ENCODE measurements at places on chromosomes 13 and 19.

DNA sequence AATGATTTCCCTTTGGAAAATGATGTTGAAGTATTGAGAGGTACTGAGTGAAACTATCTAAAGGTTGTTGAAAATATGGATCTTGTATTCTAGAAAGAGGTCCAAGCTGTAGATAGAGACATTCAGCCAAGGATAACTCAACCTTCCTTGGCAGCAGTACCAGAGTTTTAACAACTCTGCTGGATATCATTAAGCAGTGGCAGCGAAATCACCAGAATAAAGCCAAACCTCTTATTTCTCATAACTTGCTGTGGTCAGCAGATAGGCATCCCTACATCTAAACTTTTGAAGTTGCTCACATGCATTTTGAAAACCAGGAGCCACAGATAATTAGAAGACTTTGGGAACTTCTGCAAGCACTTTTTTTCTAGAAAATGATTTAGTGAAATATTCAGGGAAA lies 559.8 kb downstream of the IRS2 start:
- DNase-seq, result no peak

- DNase-seq, result no peak
Observed at GRCh38 chr19:1577090-1577928, 9.2 kb upstream of the MEX3D start.

DNA sequence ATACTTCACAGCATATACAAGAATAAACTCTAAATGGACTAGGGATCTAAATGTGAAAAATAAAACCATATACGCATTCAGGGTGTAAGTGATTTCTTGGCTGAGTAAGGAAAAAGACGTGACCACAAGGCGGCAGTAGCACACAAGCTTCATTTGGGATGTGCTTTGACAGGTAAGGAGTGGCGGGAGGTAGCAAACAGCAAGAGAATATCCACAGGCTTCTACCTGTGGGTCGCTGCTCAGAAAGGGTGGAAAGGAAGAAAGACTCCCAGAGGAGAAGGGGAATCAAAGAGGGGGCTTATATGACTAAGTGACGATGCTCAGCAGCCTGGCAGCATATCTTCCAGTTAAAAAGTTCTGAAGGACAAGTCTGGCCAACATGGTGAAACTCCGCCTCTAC lies 2.5 kb upstream of the ZNF121 start:
- DNase-seq, result no peak

DNA sequence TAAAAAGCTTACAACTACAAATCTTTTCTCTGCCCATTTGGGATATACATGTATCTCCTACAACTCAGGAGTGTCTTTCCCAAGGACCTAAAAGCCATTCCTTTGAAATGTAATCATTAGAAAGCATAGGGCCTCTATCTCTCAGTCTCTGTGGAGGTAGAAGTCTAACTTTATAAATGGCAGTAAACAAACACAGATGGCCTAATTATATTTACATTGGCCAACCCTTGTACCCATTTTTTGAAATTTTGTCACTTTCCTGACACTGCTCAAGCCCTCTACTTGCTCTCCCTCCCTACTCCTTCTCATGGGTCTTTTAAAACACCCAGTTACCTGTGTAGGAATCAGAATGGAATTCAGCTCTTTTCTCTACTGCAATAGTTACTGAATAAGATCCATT lies 24.8 kb downstream of the RNF6 start:
- no peak for DNase-seq

DNA sequence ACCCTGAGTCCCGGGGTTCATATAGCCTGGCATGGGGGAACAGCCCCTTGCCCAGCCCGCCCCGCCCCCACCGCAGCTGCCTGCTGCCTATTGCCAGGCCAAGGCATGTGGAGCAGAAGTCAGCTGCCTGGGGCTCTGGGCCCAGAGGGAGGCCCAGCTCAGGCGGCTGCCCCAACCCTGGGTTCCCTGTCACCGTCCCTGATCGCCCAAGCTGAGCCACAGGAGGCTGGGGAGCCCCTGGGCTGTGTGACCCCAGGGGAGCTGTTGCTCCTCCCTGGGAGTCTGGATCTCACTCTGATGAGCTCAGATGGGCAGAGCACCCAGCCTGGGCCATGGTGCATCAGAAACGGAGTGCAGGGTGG lies 1.4 kb downstream of the PLIN4 start:
- no peak for DNase-seq

GRCh38 chr19:45264781-45265317 lies 13.8 kb downstream of the MARK4 start:
- no peak for DNase-seq

DNA sequence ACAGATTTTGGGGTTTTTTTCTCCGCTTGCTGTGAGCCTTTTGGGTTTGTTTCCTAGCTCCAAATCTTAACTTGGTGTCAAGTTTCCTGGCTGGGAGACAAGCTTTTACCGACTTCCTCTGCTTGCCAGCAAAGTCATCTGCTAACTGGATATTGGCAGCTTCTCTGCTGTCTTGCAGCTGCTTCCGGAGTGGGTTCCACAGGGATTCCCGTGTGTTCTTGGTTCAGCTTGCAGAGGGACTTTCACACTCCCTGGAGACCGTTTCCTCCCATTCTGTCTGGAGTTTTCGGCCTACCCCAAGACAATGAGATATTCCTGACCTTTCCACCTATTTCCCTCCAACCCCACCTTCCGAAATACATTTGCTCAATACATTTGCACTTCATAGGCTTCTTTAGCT lies 2.2 kb upstream of the COLGALT1 start:
- DNase-seq, result peak; percentile 66

- no peak for DNase-seq
Observed at GRCh38 chr19:28247243-28247642, 965.7 kb downstream of the UQCRFS1 start.

DNA sequence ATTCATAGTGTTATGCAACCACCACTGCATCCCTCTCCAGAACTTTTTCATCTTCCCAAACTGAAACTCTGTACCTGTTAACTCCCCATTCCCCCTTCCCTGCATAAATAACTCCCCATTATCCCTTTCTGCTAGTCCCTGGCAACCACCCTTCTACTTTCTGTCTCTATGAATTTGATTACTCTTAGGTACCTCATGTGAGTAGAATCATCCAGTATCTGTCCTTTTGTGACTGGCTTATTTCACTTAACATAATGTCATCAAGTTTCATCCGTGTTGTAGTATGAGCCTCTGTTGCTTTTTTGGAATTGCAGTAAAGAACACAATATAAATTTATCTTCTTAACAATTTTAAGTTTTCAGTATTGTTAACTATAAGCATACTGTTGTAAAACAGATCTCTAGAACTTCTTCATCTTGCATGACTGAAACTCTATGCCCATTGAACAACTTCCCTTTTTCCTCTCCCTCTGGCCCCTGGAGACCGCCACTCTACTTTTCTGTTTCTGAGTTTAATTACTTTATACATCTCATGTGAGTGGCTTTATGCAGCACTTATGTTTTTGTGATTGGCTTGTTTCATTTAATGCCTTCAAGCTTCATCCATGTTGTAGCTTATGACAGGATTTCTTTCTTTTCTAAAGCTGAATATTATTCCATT lies 87.3 kb upstream of the ABCC4 start:
- no peak for DNase-seq

DNA sequence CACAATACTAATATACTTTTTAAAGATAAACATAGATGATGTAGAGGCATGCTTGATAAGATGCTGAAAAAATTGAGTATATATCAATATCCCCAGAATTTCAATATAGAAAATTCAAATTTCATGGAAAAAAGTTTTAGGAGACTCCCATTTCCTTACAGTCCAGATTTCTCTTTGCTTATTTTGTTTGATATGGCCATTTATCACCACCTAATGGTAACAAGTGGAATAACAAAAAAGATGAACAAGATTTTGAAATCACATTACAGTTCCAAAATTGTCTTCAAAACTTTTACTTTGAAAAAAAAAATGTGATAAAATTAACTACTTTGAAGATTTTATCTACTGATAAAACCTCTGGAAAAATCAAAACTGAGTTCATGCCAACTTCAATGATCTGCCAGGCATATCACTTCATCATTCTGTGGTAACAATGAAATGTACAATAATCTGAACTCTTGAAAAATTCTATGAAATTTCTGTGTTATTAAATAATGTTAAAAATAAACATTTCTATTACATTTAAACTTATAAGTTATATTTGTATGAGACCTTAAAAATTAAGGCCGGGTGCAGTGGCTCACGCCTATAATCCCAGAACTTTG lies 17.5 kb downstream of the MIPEP start:
- DNase-seq, result no peak

GRCh38 chr13:30049692-30050091 lies 199.3 kb upstream of the UBL3 start:
- no peak for DNase-seq

GRCh38 chr13:36673838-36674326 lies at the start of gene SERTM1:
TSS of gene SERTM1 (plus strand) at chr13:36674020. CDS start at chr13:36695079, 21,059 bp downstream.
- DNase-seq, result no peak

DNA sequence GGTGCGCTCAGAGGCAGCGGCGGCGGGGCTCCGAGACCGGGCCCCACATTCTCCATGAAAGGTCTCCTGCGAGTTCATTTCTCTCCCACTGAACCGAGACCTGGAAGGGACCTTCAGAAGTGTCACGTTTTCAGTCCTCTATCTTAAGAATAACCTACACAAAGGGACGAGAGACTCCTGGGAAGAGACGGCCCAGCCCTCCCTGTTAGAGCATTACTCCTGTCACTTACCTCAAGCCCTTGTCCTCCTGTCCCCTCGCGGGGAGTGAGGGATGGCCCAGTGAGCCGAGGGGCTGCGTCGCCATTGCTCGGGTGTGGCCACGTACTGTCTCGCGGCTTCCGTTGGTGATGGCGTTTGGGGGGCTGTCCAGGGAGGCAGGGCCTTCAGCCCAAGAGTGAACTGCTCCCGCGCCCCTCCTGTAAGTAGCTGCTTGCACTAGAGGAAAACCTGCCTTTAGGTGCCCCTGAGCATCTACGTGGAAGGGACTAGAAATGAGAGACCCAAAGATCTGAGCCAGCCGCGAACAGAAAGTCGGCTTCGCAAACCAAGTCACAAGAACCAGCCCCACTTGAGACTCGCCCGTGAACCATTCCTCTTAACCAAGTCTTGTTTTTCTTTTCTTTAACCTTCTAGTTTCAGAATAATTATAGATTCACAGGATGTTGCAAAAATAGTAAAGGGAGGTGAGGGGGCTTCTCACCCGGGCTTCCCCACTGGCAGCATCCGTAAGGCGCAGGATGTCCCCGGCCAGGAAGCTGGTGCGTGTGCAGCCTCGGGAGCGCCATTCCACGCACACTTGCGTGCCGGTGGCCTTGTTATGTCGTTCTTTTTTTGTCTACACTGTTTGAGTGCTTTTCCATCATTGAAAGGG lies 21.1 kb upstream of the NDUFS7 start:
- no peak for DNase-seq

GRCh38 chr19:41860419-41861115 lies 512 bp downstream of the RPS19 start:
- no peak for DNase-seq

DNA sequence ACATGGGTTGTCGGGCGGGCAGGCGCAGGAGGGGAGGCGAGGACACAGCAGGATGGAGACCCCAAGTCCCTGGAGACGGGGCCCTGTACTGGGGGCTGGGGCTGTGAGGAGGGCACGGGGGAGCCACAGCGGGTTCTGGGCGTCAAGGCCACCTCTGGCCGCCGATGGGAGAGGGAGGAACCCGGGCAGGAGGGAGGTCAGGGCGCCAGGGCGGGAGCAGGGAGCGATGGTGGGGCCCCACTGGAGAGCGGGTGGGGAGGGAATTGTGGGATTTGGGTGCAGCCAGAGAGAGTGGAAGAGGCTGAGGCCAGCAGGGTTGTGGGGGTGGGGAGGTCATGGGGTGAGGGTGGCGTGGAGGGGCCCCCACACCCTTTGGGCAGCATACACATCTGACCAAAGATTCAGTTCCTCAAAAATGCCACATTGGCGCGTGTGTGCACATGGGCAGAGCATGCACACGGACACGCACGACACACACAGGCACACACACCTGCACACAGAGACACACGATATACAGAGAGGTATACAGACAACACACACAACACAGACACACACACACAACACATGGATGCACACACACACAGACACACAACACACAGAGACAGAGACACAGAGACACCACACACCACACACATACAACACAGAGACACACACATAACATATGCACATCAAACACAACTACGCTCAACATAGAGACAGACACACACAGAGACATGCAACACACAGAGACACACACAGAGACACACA lies 54.9 kb downstream of the AP1M1 start:
- no peak for DNase-seq

- no peak for DNase-seq
Observed at GRCh38 chr13:34464011-34464410, 478.1 kb upstream of the NBEA start.

- DNase-seq, result no peak
Observed at GRCh38 chr13:42370229-42370628, 98.3 kb downstream of the AKAP11 start.

- no peak for DNase-seq
Observed at GRCh38 chr13:97295283-97296182, 73.4 kb downstream of the MBNL2 start.

- DNase-seq, result peak; percentile 73
Observed at GRCh38 chr13:36395280-36395679, 37.0 kb upstream of the CCNA1 start.

GRCh38 chr13:40187841-40188591 lies 478.4 kb downstream of the FOXO1 start:
- DNase-seq, result no peak

DNA sequence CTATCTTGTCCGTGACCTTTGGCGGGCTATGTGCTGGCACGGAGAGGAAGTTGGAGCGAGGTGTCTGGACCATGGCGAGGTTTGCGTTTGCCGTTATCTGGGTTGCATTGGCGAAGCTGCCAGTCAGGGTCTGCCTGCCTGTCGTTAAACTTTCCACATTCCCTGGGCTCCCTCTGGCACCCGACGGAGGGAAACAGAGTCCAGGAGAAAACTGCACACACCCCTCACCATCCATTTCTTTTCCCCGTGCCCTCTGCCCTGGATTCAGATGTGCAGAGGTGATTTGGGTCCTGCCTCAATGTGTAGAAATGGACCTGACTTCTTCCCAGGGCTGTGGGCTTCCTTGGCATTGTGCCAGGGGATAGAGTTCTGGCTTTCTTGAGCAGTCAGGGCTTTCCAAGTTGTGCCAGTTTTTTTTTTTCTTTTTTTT lies 142.4 kb downstream of the URI1 start:
- no peak for DNase-seq

DNA sequence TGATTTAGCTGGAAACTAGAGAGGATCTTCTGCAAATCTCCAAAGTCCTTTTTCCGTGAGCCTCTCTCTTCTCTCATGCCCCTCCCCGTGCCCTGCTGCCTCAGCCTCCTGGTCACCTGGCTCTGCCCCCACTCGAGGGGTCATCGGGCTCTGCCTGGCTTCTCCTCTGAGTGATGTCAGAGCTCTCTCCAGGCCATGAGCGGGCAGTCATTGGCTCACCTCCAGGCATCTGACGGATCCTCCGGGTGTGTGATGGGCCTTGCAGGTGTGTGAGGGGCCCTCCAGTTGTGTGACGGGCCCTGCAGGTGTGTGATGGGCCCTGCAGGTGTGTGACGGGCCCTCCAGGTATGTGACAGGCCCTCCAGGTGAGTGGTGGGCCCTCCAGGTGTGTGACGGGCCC lies 10.3 kb upstream of the GAS6 start:
- DNase-seq, result no peak
